ENCODE measurements at places on chromosomes 5 and 9. TPM values are rescaled to one million over a fixed set of nuclear protein-coding genes. Genes with fewer than 3 reads are reported as not detected.

- DNase-seq = no peak
These were observed 287.1 kb upstream of the CDH9 start for GRCh38 chr5:27325513-27325912.

The PCDHB2 gene
- 1.8 TPM for total RNA-seq

GRCh38 chr9:68631811-68632210 is 73.2 kb upstream of the PIP5K1B start:
- DNase-seq = no peak

DNA sequence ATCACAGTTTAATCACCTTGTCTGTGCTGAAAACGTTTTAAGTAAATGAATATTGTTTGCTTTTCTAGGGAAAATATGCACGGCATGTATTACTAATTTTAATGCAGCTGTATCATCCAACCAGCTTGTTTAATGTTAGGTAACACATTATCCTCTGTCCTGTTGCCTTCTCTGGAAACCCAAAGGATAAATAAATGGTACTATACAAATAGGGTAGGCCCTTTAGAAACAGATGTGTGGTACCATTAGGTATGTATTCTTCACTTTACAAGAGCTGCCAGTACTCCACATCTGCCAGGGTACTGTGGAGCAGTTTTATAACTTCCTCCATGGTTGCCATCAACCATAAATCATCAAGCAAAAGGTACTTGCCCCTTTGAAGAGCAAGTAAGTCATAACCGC is 42.9 kb downstream of the FAF2 start:
- no peak for DNase-seq

The LCN2 gene
- 143 TPM for total RNA-seq

The IL7R gene
- 34.9 TPM for total RNA-seq

The LVRN gene
- total RNA-seq = 0.49 TPM

GRCh38 chr5:67287510-67288268 is 91.1 kb upstream of the CD180 start:
- DNase-seq = no peak

DNA sequence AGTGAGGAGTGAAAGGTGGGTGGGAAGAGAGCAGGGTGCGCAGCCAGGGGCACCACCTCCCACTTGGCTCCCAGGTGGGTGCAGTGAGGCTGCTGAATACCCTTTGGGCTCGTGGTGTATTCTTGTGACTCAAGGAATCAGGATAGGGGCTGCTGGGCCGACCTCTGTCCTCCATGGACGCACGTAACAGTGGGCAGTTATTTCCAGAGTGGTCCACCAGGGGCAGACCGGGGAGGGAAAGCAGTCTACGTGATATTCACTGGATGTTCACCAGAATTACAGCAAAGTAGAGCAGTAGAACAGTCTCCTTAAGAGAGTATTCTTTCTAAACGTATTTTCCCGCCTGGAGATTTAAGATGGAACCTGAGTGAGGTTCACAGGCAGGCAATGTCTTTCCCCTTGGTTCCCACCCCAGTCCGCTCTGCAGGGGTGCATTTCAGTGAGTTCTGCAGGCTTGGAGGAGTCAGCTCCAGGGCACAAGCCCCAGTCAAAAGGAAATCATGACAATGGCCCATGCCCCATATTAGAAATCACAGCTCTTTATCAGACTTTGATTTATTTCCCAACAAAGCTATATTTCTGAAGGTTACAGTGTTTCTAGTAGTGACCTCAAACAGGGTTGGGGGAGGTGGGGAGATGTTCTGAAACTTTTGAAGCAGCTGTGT is 88.7 kb downstream of the SYK start:
- no peak for DNase-seq

Measured in ureter (tissue), 1 donor.